ENCODE measurements at places on chromosomes 16 and 17.

DNA sequence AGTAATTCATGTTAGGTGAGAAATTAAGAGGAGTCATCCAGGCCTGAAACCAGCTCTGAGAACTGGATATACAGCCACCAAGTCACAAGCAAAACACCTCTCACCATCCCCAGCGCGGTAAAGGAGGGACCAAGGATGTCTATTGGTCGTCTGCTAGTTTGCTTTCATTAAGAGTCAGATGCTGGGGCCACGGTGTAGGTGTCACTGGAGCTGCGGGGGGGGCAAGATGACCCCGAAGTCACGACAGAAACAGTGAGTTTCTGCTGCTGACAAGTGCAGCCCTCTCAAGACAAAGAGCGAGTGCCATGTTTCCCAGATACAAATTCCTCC is 790 bp downstream of the NCBP3 start:
- no peak for DNase-seq

DNA sequence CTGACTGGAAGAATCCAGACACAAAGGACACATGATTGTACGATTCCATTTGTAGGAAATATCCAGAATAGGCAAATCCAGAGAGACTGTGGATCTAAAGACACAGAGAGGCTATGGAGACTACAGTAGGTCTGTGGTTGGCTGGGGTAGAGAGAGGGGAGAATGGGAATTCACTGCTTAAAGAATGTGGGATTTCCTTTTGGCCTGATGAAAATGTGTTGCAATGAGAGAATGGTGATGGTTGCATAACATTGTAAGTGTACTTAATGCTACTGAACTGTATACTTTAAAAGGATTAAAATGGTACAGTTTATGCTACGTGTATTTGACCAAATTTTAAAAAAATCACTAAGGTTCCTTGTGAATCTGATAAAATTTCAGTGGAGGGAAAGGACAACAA is 62.1 kb downstream of the GPRC5B start:
- no peak for DNase-seq

GRCh38 chr17:80877729-80878303 is 113.8 kb upstream of the CHMP6 start:
- DNase-seq, result no peak

DNA sequence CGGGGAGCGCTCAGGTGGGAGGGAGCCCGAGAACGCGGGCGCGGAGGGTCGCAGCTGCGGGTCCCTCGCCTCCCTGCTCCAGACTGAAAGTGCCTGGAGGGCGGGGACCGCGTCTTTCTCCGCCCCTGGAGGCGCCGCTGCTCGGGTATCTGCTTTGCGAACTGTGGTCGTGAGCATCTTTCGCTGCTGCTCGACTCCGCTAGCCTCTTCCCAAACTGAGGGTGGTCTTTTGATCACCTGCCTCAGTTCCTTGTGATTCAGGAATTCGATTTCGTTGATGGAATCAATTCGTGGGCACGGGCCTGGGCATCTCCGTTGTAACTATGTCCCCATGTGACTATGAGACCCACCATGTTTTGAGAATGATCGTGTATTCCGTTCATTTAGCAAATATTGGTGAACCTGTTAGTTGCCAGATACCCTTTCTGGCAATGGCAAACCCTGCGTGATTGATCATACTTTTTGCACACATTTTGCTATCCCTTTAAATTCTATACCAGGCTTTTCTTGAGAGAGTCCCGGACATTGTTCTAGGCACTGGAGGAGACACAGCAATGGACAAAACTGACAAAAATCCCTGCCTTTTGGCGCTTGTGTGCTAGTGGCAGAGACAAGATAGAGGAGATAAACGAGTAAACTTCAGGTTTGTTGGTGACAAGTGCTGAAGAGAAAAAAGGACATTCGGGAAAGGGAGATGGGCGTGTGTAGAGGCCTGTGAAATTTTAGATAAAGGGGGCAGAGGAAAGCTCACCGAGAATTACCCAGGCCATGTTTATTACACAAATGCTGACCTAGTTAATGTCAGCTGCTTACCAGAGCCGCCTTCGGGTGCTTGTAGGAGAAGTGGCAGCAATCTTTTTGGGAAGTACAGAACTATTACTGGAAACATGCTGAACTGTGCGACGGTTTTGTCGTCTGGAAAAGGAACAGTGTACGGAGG is 948 bp downstream of the UTP18 start:
- no peak for DNase-seq

GRCh38 chr17:59853168-59853918 is 39.4 kb downstream of the TUBD1 start:
- DNase-seq, result peak; percentile 90

DNA sequence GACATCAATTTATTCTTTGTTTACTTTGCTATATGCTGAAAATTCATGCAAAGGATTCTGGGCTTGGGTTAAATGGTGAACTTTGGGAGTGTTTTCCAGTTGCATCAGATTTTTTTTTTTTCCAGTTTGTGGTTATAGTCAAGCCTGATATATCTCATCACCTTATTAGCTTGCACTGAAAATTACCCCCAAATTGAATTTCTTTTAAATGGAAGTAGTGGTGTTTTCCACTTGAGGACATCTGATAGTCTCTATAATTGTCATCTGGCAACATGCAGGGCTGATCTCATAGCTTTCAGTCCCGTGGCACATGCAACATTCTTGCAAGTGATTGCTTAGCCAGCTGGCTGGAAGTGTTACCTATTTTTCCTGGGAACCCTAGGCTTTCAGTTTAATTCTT is 4.7 kb upstream of the KRTAP3-1 start:
- no peak for DNase-seq

GRCh38 chr17:28226563-28227315 is 92.3 kb upstream of the TMEM97 start:
- no peak for DNase-seq

GRCh38 chr16:84332975-84333684 is 35.2 kb upstream of the ATP2C2 start:
- no peak for DNase-seq

- DNase-seq, result no peak
These were observed 2.4 kb upstream of the CD300LF start for GRCh38 chr17:74715144-74715543.

- no peak for DNase-seq
These were observed 46.3 kb downstream of the ZNF18 start for GRCh38 chr17:11950771-11951519.

GRCh38 chr17:46766493-46767491 is 51.7 kb downstream of the WNT3 start:
- DNase-seq, result no peak

DNA sequence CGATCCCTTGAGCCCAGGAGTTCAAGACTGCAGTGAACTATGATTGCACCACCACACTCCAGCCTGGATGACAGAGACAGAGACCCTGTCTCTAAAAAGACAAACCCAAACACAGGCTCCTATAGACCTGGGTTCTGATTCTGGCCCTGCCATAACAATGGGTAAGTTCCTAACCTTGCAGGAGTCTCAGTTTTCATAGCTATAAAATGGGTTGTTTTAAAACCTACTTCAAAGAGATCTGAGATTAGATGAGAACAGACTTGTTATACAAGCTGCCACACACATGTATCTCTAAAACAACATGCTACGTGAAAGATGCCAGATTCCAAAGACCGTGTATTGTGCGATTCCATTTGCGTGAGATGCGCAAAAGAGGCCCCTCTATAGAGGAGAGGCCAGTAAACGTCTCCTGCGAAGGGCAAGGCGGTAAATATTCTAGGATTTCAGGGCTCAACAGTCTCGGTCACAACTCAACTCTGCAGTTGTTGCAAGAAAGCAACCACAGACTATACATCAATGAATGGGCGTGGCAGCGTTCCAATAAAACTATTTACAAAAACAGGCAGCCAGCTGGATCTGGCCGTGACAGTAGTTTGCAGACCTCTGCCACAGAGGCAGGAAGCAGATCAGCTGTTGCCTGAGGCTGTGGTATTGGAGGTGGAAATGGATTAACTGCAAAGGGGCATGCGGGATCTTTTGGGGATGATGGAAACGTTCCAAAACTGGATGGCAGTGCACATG is 5.9 kb downstream of the CORO7 start:
- no peak for DNase-seq

- peak; percentile 87 for DNase-seq
These were observed 4.1 kb upstream of the CDH15 start for GRCh38 chr16:89167425-89167941.

DNA sequence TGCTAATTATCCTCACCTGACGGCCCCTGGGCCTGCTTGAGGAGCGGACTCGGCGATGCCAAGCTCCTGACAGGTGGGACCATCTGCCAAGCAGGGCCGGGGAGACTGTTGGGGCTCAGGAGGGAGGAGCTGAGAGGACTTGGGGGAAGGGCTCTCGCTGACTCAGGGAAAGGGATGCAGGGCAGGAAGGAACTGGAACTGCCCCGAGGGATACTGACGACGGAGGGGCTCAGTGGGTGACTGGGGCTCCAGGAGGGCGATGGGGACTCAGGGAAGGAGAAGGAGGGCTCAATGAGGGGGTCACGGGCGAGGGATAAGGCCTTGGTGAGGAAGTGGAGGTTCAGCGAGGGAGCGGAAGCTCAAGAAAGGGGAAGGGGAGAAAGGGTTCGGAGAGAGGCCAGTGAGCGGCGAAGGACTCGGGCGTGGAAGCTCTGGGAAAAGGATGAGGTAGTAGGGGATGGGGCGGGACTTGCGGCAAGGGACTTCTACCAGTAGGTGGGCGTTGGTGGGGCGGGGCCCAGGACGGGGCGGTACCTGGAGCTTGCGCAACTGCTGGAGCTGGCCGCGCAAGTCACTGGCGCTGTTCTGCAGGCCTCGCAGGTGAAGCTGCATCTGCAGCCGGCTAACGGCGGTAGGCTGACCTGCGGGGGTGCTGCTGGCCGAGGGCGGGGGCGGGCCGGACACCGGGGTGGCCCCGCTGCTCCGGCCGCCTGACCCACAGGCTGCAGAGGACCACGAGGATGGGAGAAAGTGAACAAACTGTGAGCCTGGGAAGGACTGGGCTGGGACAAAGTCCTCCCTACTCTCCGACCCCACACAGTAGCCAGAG is 46.5 kb downstream of the SRCIN1 start:
- peak; percentile 96 for DNase-seq

DNA sequence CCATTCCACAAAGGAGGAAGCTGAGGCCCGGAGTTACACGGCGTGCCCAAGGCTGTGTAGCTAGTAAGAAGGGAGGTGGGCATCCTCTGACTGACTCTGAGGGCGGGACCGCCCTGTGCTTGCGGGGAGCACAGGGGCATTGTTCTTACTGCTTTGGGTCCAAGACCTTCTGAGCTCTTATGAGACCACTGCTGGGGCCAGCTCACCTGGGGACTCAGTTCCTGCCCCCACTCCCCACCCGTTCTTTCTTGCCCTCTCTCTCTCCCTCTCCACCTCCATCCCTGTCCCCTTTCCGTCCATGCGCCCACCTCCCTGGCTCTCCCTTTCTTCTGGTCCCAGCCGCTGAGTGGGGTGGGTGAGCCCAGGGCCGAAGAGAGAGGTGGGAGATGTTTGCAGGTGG is 19.6 kb downstream of the CCR7 start:
- DNase-seq, result no peak
